ENCODE measurements at places on chromosomes 7 and 10. TPM values are rescaled to one million over a fixed set of nuclear protein-coding genes. Genes with fewer than 3 reads are reported as not detected.

GRCh38 chr10:30171601-30172000 lies 112.2 kb upstream of the JCAD start:
- H3K4me3 ChIP-seq, result no peak overlapping the region
- peaks cover 17% of the 10 kb centered on the region for H3K4me1 ChIP-seq
- H3K27me3 ChIP-seq, result no peaks in the 10 kb centered on the region
- no peaks in the 10 kb centered on the region for H3K36me3 ChIP-seq
- no peak for DNase-seq

DNA sequence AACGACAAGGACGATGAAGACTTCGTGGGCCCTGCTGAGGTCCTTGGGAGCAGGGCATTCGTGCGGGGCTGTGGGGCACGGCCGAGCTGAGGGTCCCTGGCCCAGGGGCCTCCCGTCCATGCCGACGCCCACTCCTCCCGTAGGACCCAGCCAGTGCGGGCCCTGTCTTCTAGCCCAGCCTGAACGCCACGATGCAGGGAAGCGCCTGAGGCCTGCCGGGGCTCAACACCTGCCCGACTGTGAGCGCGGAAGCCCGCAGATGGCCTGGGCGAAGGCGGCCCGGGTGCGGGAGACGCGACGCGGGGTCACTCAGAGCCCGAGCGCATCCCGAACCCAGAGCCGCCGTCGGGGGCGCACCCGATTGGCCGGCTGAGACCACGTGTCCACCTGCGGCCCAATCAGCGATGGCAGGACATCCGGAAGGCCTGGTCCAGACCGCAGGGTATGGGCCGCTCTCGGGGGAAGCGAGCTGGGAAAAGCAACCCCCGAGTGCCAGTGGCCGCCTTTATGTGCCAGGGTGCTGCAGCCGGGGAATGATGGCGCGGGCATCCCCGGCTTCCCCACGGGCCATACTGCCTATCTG lies 151.0 kb downstream of the NRF1 start:
- H3K36me3 ChIP-seq, result no peaks in the 10 kb centered on the region
- no peak overlapping the region for H3K4me3 ChIP-seq
- no peaks in the 10 kb centered on the region for H3K27me3 ChIP-seq
- peak; percentile 39 for DNase-seq
- H3K27ac ChIP-seq, result no peak overlapping the region

- no peaks in the 10 kb centered on the region for H3K36me3 ChIP-seq
- peaks cover 10% of the 10 kb centered on the region for H3K4me1 ChIP-seq
- H3K27ac ChIP-seq, result no peak overlapping the region
Observed at GRCh38 chr7:91043186-91043585, 221.0 kb upstream of the FZD1 start.

DNA sequence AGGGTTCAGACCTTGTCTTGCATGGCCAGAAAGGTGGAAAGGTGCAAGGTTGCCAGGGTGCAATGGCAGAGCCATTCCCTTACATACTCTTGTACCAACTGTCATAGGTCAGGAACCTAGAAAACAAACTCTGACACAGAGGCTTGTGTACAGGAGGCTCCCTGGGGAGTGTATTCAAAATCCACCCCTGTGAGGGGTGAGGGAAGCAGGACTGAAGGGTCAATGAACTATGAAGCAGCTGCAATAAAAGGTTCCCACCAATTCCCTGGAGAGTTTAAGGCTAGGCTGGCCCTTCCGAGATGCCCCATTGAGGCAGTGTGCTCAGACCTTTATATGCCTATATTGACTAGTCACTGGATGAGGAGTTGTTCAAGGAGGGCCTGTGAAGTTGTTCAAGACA lies 13.9 kb upstream of the CUZD1 start:
- no peaks in the 10 kb centered on the region for H3K4me1 ChIP-seq
- H3K4me3 ChIP-seq, result no peak overlapping the region
- no peak overlapping the region for H3K27ac ChIP-seq
- no peaks in the 10 kb centered on the region for H3K27me3 ChIP-seq

ANLN gene
- 3.6 TPM for total RNA-seq

AQP1 gene
- 66.0 TPM for total RNA-seq

SEC23IP gene
- 19.9 TPM for total RNA-seq

UCMA gene
- not detected for total RNA-seq

Data from sigmoid colon (tissue), 7 donors.